ENCODE measurements at places on chromosomes 7 and 10.

DNA sequence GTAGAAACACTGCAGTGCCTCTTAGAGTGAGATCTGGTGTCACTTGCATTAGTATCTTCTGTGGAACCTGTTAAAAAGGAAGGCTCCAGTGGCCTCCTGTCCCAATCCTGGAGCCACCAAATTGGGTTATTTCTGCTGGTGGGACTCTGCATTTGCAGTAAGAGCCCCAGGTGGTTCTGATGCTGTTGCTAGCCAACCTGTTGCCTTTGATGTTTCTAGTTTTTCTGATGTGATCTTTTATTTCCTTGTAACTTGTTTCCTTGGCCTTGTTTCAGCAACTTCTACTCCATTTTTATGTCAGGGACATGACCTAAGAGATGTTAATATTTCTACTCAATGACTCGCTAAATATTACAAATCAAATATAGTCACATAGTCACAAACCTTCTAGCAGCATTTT lies 12.5 kb upstream of the STN1 start:
- DNase-seq, result no peak

GRCh38 chr10:57983281-57983791 lies 284.4 kb downstream of the IPMK start:
- no peak for DNase-seq

- no peak for DNase-seq
Observed at GRCh38 chr10:72625276-72625607, 637 bp downstream of the MICU1 start.

GRCh38 chr10:11869743-11870460 lies 46.7 kb downstream of the PROSER2 start:
- no peak for DNase-seq

GRCh38 chr10:33038672-33039071 lies 80.6 kb upstream of the ITGB1 start:
- no peak for DNase-seq

DNA sequence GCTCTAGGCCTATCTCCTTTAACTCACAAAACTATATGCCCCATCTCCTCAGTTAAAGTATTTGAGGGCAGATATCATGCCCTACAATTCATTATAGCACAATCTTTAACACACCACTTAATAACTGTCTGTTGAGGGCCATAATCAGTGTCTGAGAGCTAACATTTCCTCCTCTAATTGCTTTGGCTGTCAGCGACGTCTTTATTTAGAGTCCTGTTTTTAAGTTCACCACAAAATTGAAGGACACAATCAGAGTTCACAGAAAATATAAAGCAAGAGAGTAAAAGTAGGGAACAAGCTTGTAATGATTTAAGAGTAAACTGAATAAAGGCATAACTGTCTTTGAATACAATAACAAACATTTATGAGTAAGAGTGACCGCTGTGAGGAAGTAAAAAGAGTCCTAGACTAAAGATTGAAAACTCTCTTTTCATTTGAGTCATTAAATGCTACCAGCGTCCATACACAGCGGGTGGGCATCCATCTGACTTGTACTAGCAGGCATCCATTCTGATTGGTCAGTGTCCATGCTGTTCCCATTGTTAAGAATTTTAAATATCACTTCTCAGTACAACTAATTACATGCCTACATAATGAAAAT lies 38.4 kb upstream of the ABCB4 start:
- DNase-seq, result no peak

GRCh38 chr10:123021517-123021916 lies 12.7 kb downstream of the ACADSB start:
- no peak for DNase-seq

- DNase-seq, result no peak
Observed at GRCh38 chr7:143296686-143297085, 8.5 kb downstream of the CASP2 start.

DNA sequence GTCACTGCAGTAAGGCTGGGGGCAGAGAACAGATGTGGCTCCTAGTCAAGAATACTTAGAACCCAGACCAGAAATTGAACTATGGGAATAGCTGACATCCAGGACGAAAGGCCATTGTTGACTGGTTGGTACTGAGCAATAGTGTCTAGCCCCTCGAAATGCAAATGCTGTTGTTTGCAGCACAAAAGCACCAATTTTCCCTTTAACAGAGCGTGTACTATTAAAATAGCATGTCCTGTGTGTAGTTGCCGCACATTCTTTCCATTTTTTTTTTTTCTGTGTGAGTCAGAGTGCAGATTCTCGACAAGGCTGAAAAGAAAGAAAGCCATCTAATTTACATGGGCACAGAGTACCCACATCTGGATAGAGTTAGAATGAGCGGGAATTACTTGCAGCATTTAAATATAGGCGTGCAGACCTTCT lies 302.4 kb downstream of the PTEN start:
- no peak for DNase-seq

- peak; percentile 45 for DNase-seq
Observed at GRCh38 chr7:131909151-131909768, 352.8 kb upstream of the PODXL start.

- DNase-seq, result no peak
Observed at GRCh38 chr10:56351909-56352630, 9.0 kb downstream of the ZWINT start.

DNA sequence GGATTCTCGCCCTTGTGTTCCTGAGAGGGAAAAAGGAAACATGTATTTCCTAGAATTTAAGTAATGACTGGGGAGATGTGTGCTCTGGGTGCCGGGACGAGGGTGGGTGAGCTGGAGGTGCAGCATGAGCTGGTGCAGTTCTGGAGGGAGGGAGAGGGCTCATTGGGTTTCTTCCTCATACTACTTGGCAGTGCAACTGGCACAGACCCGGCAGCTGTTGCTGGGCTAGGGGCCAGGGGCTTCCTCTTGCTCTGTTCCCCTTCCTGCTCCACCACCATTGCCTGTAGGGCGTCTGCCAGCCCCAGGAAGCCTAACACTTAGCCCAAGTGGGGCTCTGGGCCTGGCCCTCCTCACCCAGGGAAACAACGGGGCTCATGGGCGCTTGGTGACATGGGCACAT lies 5.9 kb downstream of the RET start:
- DNase-seq, result no peak

- no peak for DNase-seq
Observed at GRCh38 chr7:155560982-155561686, 14.8 kb upstream of the CNPY1 start.

DNA sequence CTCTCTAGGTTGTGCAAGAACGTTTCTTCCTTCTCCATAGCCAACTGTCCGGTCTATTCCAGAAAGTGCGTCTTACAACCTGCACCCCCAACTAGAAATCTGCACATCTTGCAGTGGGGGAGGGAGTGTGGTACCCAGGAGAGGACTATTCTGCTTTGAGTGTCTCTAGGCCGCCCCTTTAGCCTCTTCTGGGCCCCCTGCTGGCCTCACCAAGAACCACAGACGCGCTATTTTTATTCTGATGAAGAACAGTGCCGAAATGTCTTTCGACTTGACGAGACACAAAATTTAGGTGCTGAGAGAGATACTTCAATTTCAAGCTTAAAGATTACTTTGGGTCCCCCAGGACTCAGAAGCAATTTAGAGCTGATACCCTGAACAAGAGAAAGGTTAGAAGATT lies 1.0 kb downstream of the CNPY1 start:
- DNase-seq, result no peak

GRCh38 chr10:61896854-61897661 lies 4.4 kb upstream of the ARID5B start:
- peak; percentile 31 for DNase-seq

- no peak for DNase-seq
Observed at GRCh38 chr7:151958036-151959010, 2.1 kb downstream of the GALNTL5 start.

GRCh38 chr7:150566572-150566971 lies 618 bp upstream of the GIMAP4 start:
- DNase-seq, result no peak

- no peak for DNase-seq
Observed at GRCh38 chr10:22185586-22185985, 32.2 kb downstream of the EBLN1 start.

DNA sequence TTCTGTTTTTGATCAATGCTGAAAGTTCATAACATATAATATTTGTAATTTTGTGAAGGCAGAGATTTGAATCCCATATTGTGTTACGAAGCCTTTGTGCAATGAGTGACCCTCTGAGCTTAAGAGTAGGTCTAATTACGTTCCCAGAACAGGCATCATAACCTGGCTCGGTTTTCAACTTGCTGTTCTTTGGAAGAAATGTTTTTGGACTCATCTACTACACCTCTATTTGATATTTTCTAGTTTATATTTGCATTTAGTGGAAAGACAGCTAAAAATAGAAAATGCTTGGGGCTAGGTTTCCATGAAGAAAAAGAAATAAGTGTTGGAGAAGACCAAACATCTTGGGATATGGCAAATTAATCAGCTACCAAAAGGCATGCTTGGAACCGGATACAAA lies 234.8 kb downstream of the AGMO start:
- DNase-seq, result no peak

GRCh38 chr7:150333659-150334058 lies 7.8 kb downstream of the RARRES2 start:
- no peak for DNase-seq

- no peak for DNase-seq
Observed at GRCh38 chr10:24850727-24851296, 101.6 kb downstream of the PRTFDC1 start.

DNA sequence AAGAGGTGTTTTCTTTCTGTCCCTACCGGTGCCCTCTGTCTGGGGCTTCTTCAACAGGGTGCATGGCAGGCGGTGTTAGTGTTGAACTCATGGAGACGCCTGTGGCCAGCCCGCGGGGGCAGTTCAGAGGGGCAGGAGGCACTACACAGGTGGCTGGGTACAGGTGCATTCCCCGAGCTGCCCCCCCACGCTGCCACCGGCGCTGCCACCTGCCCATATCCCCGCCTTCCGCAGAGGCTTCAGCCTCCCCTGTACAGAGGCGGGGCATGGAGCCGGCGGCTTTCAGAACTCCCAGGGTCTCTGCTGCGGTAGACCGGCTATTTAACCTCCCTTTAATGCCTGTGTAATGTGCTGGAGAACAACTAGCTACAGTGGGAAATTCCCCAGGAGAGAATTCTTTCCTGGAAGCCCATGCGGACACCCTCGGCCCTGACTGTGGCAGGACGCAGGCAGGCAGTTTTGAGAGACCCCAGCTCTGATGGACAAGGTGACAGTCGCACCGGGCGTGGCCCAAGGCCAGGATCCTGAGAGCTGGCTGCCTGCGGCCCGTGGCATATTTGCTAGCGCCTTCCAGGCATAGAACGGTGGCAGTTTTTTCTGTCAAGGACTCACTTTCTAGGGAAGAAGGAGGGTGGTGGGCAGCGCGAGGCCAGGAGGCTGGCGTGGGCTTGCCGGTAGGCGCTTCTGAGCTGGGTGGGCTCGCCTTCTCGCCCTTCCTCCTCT lies 53.7 kb upstream of the ZNF32 start:
- no peak for DNase-seq

- DNase-seq, result no peak
Observed at GRCh38 chr7:24951441-24951980, 28.5 kb downstream of the OSBPL3 start.

DNA sequence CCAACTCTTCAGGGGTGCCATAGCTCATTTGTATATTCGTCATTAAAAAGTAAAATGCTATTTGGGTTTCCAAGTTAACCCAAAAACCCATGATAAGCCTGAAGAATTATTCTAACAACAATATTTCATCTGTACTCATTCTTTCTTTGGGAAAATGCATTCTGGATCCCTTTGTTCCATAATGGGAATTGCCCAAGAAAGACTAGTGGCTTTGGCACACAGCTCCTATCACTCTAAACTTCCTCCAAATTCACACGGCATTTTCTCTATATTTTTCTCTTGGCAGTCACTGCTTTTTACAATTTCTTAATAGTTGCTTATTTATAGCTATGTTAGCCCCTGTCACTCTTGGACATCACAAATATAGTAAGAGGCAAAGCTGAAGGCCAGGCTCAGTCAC lies 29.1 kb downstream of the CHCHD3 start:
- DNase-seq, result no peak

DNA sequence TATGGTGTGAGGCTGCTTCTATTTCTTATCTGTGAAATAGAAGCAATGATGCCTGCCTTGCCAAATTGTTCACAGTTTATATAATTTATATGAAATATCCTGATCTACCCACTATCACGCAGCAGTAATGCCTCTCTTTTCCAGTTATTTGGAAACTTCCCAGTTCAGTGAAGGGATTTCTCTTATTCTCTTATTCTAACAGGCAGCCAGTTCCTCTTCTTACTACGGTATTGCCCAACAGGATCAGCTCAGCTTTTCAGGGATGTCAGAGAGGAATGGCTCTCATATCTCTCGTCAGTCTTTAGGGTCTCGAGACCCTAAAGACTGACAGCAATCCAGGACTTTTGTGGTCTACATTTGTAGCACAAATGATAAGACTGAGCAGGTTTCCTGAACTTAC lies 215.6 kb downstream of the CREB5 start:
- no peak for DNase-seq

Data from glutamatergic neuron (in vitro differentiated cells).